D721Med (cell line): ENCODE measurements at places on chromosomes 7 and 10.

DNA sequence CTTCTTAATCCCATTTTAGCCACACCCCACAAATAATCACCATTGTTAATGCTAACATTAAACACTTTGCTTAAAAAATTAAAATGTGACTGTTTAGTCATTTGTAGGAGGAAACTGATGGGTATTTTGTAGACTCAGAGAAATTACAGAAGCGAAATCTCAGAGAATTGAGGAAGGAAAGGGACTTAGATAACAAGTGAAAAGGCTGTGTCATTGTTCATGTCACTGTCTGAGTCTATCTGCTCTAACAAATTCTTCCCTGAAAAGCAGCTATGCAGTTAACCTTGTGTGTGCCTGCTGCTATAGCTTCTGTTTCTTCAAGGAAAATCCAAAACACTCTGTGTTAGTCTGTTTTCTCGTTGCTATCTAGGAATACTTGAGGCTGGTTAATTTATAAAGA lies 40.9 kb upstream of the PLXDC2 start:
- no peak for DNase-seq

- DNase-seq: no peak
Measured at GRCh38 chr7:88185650-88186049, 34.2 kb downstream of the SRI start.

DNA sequence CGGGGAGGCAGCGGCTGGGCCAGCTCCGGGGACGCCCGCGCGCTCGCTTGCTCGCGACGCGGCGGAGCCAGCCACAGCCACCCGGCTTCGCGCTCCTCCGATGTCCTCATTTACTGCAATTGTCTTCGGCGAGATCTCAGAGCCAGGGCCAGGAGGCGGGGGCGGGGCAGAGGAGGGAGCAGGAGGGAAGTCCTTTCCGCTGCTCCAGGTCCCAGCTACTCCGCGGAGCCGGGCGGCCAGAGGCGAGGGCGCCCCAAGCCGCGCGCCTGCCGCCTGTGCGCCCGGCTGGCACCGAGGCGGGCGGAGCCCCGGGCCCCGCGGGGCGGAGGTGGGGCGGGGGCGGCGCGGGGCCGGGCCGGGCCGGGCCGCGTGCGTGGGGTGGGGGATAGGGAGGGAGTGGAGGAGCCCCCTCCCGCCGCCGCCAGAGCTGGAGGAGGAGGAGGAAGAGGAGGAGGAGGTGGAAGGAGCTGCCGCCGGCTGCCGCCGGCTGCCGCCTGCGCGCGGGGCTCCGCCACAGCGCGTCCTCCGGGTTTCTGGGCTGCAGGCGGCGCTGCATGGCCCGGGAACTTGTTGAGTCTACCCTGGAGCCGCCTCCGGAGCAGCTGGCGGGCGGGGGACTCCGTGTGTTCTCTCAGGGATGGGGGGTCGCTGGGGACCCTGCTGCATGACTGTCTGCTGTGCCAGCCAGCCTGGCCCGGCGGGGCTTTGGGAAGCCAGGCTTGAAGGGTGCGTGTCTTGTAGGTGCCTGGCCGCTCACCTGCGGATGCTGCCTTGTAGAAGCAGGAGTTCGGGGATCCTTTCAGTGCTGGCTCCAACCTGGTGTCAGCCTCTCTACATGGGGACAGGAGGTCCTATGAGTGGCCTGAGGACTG lies at the start of gene INSYN2A:
INSYN2A (minus strand) TSS at position 310 of the 872 bp plus-strand sequence. CDS start 20,196 bp downstream, outside the sequence.
- no peak for DNase-seq

DNA sequence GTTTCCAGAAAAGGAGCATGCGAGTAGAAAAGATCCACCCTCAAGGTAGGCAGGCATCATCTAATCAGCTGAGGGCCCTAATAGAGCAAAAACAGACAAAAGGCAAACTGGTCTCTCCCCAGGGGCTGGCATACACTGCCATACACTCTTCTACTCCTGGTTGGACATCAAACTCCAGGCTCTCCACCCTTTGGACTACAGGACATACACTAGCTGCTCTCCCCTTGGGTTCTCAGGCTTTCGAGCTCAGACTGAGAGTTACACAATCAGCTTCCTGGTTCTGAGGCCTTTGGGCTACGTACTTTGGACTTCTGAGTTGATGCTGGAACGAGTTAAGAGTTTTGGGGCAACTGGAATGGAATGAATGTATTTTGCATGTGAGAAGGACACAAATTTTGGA lies 50.9 kb upstream of the TM9SF3 start:
- DNase-seq: no peak
